ENCODE measurements at places on chromosomes 7 and 10. TPM values are rescaled to one million over a fixed set of nuclear protein-coding genes. Genes with fewer than 3 reads are reported as not detected.

GRCh38 chr7:140225562-140226249 is 48.9 kb upstream of the KDM7A start:
- DNase-seq, result no peak

CASP7 gene
- total RNA-seq, result 20.3 TPM

GHRHR gene
- total RNA-seq, result not detected

BTAF1 gene
- 27.2 TPM for total RNA-seq

- no peak for DNase-seq
Observed at GRCh38 chr10:72445851-72446250, 91.1 kb upstream of the DNAJB12 start.

- DNase-seq, result no peak
Observed at GRCh38 chr10:118042827-118043242, 3.9 kb downstream of the RAB11FIP2 start.

TFPI2 gene
- 33.7 TPM for total RNA-seq

DNA sequence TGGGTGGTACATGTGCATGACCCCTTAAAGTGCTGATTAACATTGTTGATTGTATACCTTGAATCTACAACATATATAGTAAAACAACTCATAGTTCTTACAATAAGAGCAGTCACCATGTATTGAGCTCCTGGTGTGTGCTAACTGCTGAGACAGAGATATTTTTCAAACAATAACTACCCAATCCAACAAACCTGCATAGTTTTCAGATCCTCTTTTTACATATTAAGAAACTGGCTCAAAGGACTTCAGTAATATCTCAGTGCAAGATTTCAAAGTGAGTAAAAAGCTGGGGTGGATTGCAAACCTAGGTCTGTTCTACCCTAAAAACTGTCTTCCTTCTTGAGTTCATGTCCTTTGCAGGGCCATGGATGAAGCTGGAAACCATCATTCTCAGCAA is 272.2 kb downstream of the SNX13 start:
- DNase-seq, result no peak

ACBD7 gene
- total RNA-seq, result 1.5 TPM

- no peak for DNase-seq
Observed at GRCh38 chr7:28477041-28477442, 64.7 kb downstream of the CREB5 start.

HYAL4 gene
- total RNA-seq, result not detected

CLDN15 gene
- 10.3 TPM for total RNA-seq

GRCh38 chr10:61673360-61673759 is 10.6 kb downstream of the CABCOCO1 start:
- DNase-seq, result no peak

DNA sequence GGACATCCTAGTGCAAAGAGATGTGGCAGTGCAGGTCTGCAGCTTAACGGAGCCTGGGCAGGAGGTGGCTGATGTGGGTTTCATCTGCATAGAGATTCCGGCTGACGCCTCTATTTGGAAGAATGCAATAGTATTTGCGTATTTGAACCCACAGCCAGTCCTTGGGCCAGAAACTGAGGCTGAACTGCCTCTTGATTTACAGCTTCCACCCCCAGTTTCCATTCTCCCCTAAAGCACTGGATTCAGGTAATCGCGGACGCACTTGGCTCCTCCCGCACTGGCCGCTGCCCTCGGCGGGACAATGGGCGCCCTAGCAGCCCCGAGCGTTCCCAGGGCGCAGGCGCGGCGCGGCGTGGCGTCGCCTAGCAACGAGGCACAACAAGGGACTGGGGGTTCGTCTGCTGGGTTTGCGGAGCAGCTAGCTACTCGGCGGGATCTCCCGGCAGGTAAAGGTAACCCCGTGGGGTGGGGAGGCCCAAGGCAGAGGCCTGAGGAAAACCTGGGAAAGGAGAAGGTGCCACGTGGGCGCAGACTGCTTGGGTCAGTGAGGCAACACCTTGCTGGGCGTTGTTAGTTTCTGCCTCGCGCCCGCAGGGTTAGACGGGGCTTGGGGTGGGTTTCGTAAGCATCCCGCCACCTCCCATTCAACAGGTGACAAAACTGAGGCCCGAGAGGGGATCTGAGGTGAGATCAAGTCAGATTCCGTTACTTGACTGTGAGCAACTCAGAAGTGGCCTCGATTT is at the start of gene ARMC3:
Gene ARMC3, plus strand, starts transcription at position 393 of the 743 bp plus-strand sequence. CDS start 3,944 bp downstream, outside the sequence.
- DNase-seq, result peak; percentile 19

CDK5 gene
- total RNA-seq, result 21.5 TPM

DNA sequence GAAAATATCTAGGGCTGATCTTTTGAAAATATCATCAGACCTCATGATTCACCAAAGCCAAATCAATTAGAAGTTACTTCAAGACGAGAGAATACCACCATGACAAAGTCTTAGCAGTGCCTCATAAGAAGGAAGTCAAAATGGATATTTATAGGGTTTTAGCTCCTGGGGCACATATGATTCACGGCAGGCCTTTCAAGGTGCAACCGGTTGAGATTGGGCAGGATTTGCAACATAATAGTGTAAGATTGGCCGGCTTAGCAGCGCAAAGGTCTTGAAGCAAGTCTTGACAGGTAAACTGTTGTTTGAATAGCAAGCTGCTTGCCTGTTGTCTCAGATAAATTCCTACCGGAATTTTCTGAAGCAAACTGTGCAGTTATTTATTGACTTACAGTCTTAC is 17.5 kb downstream of the ADRB1 start:
- DNase-seq, result no peak

DNA sequence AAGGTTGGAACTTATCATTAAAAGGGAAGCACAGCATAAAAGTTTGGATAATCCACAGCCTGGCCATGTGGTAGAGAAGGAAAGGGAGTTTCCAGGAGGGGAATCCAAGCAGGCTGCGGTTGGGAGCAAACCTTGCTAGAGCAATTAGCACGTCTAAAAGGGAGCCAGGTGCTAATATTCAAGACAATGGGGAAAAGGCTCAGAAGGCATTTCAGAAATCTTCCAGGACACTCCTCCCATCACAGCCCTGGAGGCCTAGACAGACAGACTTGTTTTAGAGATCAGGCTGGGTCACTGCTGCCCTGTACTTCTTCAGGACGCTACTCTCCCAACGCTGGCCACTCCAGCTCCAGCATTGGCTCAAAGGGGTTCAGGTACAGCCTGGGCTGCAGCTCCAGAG is 96.2 kb upstream of the KAT6B start:
- no peak for DNase-seq

GRCh38 chr7:158264881-158265742 is 322.5 kb downstream of the PTPRN2 start:
- no peak for DNase-seq

- DNase-seq, result no peak
Observed at GRCh38 chr7:37924491-37925041, 4.1 kb downstream of the EPDR1 start.

- DNase-seq, result no peak
Observed at GRCh38 chr10:96327462-96327861, 23.2 kb downstream of the DNTT start.

DNA sequence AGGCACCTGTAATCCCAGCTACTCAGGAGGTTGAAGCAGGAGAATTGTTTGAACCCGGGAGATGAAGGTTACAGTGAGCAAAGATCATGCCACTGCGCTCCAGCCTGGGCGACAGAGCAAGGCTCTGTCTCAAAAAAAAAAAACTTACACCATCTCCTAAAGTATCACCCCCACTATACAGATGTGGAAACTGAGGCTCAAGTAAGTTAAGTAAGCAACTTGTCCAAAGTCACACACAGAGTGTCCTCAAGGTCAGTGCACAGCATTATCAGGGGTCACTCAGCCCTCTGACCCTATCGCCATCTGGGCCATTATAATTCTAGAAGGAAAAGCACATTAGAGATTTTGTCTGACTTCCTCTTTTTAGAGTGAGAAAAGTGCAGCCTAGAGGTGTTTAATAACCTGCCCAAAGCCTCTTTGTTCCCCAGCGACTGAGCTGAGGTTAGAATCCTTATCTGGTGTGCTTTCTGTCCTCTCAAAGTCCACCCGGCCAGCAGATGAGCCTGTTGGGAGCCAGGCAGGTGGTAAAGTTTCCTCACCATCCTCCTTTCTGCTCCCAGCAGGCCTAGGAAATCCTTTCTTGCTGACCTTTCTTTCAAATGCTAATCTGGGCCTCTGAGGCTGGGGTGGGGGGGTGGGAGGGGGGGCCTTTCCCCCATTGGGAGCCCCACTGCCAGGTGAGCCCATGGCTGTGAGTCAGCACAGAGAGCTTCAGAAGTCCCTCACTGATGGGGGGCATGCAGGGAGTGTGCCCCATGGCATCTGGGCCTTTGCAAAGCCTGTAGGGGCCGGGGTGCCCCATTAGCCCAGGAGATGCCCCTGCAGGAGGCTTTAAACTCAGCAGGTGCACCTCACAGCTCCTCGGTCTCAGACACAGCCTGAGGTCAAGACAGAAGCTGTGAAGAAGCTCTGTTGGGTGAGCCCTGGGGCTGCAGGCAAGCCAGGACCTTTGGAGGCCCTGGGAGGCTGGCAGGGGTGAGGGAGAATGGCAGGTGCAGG is 12.0 kb upstream of the KCNMA1 start:
- no peak for DNase-seq

FFAR4 gene
- not detected for total RNA-seq

- no peak for DNase-seq
Observed at GRCh38 chr10:111098679-111099437, 22.0 kb downstream of the ADRA2A start.

MMD2 gene
- not detected for total RNA-seq

DNA sequence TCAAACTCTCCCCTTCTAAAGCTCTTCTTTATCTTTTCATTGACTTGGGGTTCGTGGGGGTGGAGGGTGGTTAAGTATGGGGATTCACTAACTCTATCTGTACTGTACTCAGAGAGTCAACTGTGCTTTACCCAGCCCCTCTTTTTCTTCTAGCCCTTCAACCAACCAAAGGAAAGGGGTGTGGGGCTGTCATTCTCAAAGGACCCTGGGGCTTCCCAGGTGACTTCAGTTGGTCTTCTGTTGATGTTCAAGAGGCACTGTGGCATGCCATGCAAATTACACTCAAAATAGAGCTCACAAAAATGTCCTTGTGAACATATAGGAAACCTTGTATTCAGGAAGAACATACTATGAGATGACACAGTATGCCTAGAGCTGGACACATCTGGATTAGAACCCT is 16.9 kb upstream of the RHOBTB1 start:
- no peak for DNase-seq

GRCh38 chr10:14374745-14375445 is 44.2 kb upstream of the FRMD4A start:
- DNase-seq, result no peak

DNA sequence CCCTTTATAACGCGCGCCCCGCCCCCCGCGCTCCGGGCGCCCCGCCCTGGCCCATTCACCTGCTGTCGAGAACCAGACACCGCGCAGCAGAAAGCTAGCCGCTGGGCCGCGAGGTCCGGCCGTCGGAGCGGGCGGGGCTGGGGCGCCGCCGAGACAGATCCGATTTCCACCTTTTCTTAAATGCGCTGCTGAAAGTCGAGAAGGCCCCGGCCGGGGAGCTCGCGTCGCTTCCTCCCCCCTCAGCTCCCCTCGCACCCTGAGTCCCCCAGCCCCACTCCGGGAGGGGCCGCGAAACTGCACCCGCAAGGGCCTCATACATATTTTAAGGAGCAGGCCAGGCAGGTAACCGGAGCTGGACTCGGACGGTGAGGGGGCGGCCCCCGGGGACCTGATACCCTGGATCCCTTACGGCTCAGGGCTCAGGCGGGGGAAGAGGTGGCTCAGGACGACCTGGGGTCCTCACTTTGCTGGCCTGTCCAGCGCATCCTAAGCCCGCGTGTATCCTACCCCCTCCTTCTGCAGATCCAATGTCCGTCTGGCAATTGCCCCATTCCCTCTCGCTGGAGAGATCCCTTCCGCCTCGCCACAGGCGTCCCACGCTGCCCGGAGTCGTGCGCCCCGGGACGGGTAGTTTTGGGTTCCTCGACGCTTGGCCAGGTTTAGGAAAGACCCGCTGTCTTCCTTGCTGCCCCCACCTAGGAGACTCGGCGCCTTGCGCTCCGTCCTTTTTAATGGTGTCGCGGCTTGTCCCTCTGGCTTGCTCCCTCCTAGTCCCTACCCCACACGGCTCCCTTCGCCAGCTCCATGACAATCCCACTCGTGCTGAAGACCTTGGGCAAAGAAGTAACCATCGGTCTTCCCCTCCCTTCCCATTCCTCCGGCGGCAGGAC is 170.6 kb downstream of the UBE2H start:
- DNase-seq, result no peak

- peak; percentile 94 for DNase-seq
Observed at GRCh38 chr10:113073549-113074189, 123.6 kb downstream of the TCF7L2 start.

- DNase-seq, result no peak
Observed at GRCh38 chr10:3067859-3068179, 471 bp downstream of the PFKP start.

Measured in kidney epithelial cell (primary cell).